Activated T-cell treated with anti-CD3 and anti-CD28 coated beads, Interleukin-2, amount 50 U/mL, for 72 hours (primary cell): ENCODE measurements at places on chromosomes 1 and 21.
A peak's percentile ranks its signal among the peaks of the same experiment; 100 is the strongest.

- DNase-seq: no peak
Observed at GRCh38 chr1:225250432-225250831, 177.4 kb downstream of the LBR start.

DNA sequence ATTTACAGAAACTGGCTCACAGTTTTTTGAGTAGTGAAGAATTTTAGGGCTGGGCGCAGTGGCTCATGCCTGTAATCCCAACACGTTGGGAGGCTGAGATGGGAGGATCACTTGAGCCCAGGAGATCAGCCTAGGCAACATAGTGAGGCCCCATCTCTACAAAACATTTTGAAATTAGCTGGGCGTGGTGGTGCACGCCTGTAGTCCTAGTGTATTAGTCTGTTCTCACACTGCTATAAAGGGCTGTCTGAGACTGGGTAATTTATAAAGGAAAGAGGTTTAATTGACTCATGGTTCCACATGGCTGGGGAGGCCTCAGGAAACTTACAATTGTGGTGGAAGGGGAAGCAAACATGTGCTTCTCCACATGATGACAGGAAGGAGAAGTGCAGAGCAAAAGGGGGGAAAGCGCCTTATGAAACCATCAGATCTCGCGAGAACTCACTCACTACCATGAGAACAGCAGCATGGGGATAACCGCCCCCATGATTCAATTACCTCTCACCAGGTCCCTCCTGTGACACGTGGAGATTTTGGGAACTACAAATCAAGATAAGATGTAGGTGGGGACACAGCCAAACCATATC, 24.4 kb upstream of the DYRK1A start:
- DNase-seq: no peak

GRCh38 chr1:172918478-172918877, 132.3 kb downstream of the TNFSF18 start:
- no peak for DNase-seq

DNA sequence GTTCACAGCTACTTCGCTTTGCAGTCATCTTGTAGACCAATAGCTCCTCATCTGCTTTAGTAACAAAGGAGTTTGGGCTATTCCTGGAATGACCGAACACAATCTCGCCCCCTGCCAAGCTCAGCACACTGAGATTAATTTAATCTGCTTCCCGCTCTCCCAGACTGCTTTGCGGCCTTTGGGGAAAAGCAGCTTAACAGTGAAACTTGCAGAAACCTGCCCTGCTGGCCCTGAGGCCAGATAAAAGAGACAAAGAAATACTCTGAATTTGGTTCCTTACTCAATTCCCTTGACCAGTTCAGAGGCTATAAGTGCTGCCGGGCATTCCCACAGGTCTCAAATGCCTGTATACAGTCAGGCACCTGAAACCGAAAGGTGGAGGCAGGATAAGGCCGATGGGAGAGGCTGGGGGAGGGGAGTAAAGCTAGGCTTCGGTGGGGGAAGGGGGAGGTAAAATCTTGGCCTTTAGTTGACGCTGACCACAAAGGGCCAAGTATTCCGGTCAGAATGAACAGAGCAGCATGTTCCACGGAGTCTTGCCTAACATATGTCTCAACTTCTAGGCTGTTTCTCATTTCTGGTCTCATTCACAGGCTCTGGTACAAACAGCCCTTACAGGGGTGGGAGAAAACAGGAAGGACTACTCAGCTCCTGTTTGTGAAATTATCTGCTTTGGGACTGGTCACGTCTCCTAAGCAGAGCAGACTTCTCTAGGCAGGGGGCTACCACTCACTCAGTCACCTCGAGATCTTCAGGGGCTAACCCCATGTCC, 17.7 kb upstream of the A3GALT2 start:
- DNase-seq: no peak

DNA sequence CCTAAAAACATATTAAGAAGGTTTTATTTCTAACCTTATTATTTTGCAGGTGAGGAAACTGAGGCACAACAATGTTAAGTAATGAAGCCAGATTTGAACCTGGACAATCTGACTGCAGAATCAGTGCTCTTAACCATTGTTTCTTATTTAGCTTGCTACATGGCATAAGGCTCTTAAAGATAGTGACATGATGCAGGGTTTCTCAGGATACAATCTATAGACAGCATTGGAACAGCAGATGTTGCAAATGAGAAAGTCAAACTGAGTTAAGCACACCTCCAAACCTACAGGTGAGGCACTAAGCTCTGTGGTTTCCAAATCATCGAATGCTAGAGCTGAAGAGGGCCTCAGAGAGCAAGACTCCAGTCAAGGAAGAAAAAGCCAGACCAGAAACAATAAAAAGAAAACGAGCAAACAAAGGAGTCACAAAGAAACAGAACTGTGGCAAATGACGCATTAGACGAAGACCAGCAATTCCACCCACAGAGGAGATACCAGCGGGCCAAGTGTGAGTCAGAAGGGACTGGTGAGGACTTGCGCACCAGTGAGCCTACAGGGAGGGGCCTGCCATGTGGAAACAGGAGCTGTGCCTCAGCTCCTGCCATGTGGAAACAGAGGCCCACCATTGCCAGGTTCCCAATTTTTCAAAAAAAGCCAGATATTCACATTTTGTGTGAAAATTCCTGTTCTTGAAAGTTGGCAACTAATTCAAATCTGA, 14.4 kb downstream of the CD58 start:
- DNase-seq: peak; percentile 89

GRCh38 chr1:160400646-160401486, 502 bp downstream of the VANGL2 start:
- DNase-seq: no peak

DNA sequence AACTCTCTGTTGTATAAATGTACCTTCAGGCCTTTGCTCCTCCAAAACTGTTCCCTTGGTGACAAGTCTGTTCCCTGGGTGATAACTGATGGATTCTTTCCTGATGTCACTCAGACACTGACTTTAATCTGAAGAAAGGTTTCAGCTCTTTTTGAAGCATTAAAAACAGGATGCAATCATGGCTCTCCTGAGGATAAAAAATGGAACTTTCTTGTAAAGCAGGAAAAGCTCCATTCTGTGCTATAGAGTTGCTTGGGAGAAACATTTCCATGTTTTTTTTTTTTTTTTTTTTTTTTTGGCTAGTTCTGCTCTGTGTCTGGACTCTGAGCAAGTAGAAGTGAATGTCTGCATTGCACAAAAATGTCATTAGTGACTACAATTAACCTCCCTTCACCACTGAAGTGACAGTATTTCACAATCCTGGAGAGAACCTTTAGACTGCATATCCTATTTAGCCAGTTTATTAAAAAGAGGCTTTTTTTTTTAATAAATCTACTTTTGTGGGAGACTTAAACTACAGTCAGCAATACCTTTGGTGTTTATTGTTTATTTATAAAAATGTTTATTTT, 101.7 kb upstream of the PRMT6 start:
- DNase-seq: no peak

- DNase-seq: no peak
Observed at GRCh38 chr1:8520483-8520966, 202.6 kb downstream of the SLC45A1 start.

- DNase-seq: no peak
Observed at GRCh38 chr1:30696831-30697230, 26.6 kb downstream of the MATN1 start.

DNA sequence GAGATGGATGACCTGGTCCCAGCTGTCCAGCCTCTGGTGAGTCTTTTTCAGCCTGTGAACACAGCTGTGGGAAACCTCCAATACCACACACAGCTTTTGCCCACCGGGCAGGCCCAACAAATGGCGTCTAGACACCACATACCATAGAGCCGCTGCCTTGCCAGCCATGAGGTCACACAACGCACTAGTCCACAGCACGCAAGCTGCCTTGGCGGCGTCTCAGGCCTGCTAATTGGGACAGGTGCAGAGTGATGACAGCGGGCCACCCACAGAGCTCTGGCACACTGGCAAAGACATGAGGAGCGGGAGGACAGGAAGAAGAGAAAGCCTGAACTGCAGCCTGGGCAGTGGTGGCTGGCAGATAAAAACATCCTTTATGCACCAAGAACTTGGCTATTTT, 125.5 kb downstream of the ADAMTS1 start:
- DNase-seq: no peak

DNA sequence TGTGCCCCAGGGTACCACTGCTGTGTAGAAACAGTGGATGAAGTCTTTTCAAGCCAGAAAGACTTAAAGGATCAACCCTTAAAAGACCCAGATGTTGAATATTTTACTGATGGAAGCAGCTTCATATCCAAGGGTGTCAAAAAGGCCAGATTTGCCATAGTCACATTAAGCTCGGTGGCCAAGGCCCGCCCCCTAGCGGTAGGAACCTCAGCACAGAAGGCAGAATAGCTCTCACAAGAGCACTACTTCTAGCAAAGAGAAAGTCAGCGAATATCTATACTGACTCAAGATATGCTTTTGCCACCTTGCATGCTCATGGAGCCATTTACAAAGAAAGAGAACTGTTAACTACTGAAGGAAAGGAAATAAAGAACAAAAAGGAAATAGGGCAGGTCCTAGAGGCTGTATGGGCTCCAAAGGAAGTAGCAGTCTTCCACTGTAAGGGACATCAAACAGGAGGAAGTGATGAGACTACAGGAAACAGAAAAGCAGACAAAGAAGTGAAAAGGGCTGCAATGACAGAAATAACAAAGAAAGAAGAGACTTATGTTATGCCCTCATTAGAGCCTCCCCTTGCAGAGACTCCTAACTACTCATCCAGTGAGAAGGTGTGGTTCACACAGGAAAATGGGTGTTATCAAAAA, 90.5 kb downstream of the LIPI start:
- DNase-seq: peak; percentile 72

GRCh38 chr1:51679435-51679834, 62.5 kb downstream of the OSBPL9 start:
- DNase-seq: no peak

DNA sequence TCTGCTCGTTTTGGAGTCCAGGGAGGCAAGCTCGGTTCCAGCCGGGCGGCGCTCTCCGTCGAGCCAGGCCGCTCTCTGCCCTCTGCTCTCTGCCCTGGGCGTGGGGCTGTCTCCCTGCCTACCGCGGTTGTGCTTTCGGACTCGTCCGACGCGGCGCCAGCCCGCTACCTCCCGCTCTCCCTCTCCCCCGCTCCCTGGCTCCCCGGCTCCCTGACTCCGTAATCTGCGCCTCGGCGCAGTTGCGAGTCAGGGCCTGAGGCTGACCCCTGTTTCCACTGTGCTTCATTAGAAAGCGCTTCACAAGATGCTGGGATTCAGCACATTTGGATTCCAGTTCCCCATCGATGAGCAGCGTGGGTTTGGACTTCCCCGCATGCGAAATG, 2.2 kb downstream of the SOX13 start:
- no peak for DNase-seq

DNA sequence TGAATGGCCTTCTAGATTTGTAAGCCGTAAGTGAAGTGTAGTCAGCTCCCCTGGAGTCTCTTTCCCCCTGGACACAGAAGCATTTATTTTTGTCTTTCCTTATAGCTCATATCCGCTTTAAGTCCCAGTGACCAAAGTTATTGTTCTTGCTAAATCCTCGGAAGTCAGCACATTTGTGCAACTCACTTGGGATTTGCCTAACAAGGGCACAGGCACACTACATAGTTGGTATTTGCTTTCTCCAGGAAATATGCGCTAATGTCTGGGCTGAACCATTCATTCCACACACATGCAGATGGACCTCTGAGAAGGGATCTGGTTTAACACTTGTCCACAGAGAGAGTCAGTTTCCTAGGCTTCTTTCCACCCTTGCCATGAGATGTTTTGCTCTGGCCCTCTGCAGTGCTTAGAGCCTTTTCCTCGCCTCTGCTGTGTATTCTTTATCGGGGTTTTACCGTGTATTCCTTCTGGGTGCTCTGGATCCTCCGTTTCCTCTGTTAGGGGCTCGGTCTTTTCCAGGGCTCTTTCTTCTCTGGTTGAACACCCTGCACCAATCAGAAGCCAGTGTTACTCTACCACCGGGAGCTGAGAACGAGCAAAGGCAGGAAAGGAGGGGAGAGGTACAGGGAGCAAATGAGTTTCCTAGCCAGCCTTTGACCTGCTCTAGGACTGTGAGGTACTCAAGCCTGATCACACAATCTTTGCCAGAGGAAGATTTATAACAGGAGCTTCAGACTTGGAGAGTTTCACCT, 72.4 kb downstream of the ABCA4 start:
- DNase-seq: no peak

GRCh38 chr1:6960291-6960811, 175.1 kb downstream of the CAMTA1 start:
- no peak for DNase-seq

DNA sequence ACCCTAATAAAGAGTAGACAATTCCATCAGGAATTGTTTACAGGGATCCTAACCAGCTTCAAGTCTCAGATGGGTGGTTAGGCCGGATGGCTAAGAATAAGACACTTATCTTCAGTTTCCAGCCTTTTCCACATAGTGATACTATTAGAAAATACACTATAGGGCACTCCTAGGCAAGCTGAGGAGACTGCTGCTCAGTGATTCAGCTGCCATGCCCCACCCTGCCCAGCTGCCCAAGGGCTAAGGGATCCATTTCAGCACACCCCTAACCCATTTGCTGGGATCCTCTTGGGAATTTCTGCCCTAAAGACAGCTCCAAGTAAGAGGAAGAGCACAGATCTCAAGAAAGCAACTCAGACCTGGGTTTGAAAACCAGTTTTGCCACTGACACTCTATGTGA, 31.9 kb downstream of the PLPP3 start:
- DNase-seq: no peak

- DNase-seq: peak; percentile 61
Observed at GRCh38 chr1:16078925-16079656, 5.6 kb upstream of the FAM131C start.

- no peak for DNase-seq
Observed at GRCh38 chr21:46560568-46561444, 44.1 kb downstream of the S100B start.

- no peak for DNase-seq
Observed at GRCh38 chr1:51058858-51059257, 43.2 kb upstream of the C1orf185 start.

DNA sequence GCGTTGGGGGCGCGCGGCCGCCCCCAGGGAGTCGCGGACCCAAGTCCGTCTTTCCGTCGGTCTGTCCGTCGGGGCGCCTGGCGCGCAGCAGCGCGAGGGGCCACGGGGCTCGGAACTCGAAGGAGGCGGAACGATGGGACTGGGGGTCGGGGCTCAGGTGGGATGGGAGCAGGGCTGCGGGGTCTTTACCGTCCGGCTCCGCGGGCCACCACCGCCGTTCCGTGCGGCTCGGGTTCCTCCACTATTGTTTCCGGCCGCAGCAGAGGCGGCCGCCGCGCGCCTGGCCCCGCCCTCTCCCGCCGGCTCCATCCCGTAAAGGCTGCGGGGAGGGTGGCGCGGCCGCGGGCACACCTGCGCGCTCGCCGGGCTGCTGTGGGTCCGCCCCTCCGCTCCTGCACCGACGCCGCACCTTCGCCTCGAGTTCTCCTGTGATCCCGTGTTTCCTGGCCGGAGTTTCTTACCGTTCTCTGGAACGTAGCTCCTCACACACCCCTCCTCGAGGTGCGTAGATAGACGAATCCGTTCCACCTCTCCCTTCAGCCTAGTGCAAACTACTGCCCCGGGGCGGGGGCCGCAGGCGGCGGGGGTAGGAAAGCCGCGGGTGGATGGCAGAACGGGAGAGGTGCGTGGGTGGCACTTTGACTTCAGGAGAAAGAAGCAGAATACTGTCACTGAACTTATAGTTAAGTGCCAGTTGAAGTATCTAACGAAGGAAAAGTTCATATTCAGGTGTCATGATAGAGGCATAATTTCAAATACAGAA, at the start of gene C21orf91:
Gene C21orf91, minus strand, starts transcription at position 243 of the 763 bp plus-strand sequence. CDS start 1,038 bp downstream, outside the sequence.
- peak; percentile 94 for DNase-seq
